Activated naive CD4-positive, alpha-beta T cell treated with Interleukin-2 at 50 U/mL for 16 hours (primary cell): ENCODE measurements at places on chromosomes 3 and 15.

- DNase-seq = no peak
Measured at GRCh38 chr15:99967841-99968371, 234.7 kb upstream of the LYSMD4 start.

DNA sequence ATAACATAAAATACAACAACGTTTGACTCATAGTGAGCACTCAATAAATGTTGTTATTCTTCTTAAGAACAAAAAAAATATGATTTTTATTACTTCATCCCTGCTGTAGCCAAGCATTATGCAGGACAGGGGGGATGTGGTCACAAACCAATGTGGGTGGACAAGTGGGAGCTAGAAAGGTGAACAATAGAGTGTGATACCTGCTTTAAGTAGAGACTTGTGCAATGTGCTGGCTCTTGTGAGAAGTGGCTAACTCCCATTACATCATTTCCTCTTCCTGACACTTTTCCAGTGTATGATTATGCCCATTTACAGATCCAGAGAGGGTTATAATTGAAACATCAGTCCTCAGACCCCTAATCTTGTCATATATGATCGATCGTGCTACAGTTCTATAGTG lies 193.6 kb downstream of the UBE2E2 start:
- no peak for DNase-seq

GRCh38 chr15:67120009-67120838 lies 54.8 kb downstream of the SMAD3 start:
- no peak for DNase-seq

DNA sequence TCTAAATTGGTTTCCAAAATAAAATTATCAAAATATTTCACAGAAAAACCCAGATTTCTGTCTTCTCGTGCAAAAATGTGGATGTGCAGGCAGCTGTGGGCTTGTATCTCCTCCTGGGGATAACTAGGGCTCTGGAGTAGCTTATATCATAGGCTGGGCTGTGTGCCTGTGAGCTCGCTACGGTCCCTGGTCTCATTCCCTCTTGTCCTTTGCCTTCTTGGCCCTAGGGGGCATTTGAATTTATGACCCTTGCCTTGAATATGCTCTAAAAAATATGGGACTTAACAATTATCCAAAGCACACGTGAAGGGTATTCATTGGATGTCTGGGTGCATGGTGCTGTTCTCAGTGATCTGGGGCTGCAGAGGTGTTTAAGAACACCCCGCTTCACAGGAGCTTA lies 132.6 kb downstream of the PDZRN3 start:
- no peak for DNase-seq

- DNase-seq = no peak
Measured at GRCh38 chr15:47505712-47506328, 211.5 kb upstream of the SEMA6D start.
